ENCODE measurements at places on chromosomes 1 and 21. TPM values are rescaled to one million over a fixed set of nuclear protein-coding genes. Genes with fewer than 3 reads are reported as not detected.

HMCN1 gene
- total RNA-seq = 0.59 TPM

HSD3B2 gene
- 1.4 TPM for total RNA-seq

DNA sequence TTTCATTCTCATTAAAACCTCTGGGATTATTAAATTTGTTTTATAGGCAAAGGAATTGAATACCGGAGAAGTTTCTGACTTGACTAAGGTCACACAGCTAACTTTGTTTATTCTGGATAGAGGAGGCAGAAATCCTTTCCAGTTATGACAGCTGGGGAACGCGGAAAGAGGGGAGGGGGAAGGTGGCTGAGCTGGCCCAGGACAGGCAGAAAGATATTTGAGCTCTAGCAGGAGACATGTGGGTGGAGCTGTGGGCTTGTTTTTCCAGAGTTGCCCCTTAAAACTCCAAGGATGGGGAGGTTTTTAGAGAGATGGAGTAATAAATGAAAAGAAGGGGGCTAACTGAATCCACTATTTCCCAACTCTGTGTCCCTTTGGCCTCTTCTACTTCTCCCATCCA, 27.8 kb downstream of the FOXD2 start:
- DNase-seq = no peak
- peaks cover 36% of the 10 kb centered on the region for H3K27me3 ChIP-seq
- H3K36me3 ChIP-seq = no peaks in the 10 kb centered on the region
- H3K4me3 ChIP-seq = no peak overlapping the region
- H3K4me1 ChIP-seq = no peaks in the 10 kb centered on the region
- no peak overlapping the region for H3K27ac ChIP-seq

GRCh38 chr1:1014799-1015681, 1.7 kb downstream of the ISG15 start:
- peak overlapping the region; percentile 73 for H3K27ac ChIP-seq
- peak overlapping the region; percentile 90 for H3K4me3 ChIP-seq
- DNase-seq = no peak
- H3K36me3 ChIP-seq = no peaks in the 10 kb centered on the region

DNA sequence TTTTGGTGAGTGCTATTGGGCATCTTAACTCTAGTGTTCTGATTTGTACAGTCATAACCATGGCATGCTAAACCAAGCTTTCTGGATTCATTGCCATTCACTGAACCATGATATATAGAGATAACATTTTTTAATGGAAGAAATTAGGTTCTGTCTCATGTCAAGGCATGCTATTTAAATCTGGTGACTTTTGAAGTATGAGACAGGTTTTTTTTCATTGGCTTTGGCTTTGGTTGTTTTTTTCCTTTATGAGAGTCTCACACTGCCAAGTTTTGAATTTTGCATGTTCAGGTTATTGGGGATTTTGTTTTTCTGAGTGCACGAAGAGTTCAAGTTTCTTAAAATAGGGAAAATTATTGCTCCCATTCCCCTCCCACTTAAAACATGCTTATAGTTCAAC, 141.3 kb upstream of the ADAMTS5 start:
- no peak overlapping the region for H3K27ac ChIP-seq
- no peak overlapping the region for H3K4me3 ChIP-seq
- H3K27me3 ChIP-seq = no peaks in the 10 kb centered on the region
- no peaks in the 10 kb centered on the region for H3K36me3 ChIP-seq
- DNase-seq = no peak
- H3K4me1 ChIP-seq = no peaks in the 10 kb centered on the region

DNA sequence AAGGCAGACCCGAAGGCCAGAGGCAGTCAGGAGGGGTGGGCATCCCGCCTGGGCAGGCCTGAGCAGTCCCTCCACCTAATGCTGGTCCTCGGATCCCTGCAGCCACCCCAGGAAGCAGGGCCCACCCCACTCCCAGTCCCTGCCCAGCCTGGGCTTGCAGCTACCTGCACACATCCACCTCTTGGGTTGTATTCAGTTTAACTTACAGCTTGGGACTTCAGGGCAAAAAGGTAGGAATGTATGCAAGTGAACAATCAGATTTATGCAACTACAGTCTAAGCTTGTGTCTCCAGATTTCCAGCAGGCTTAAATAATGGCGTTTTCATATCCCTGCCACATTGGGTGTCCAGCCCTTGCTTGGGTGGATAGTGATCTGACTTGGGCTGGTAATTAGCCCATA, 17.4 kb downstream of the LDLRAP1 start:
- H3K4me1 ChIP-seq = peaks cover 24% of the 10 kb centered on the region
- no peaks in the 10 kb centered on the region for H3K27me3 ChIP-seq
- H3K4me3 ChIP-seq = no peak overlapping the region
- no peak for DNase-seq
- H3K27ac ChIP-seq = no peak overlapping the region

- DNase-seq = no peak
- H3K27ac ChIP-seq = no peak overlapping the region
- H3K27me3 ChIP-seq = peaks cover 20% of the 10 kb centered on the region
- H3K36me3 ChIP-seq = no peaks in the 10 kb centered on the region
Observed at GRCh38 chr1:175591083-175591743, 152.2 kb downstream of the TNR start.

GRCh38 chr1:112674986-112675727, 698 bp downstream of the MOV10 start:
- H3K27me3 ChIP-seq = no peaks in the 10 kb centered on the region
- no peak for DNase-seq
- peak overlapping the region; percentile 88 for H3K27ac ChIP-seq

GRCh38 chr21:34008618-34009017, 64.8 kb upstream of the MRPS6 start:
- no peaks in the 10 kb centered on the region for H3K4me1 ChIP-seq
- H3K4me3 ChIP-seq = no peak overlapping the region
- no peaks in the 10 kb centered on the region for H3K27me3 ChIP-seq
- H3K27ac ChIP-seq = no peak overlapping the region
- H3K36me3 ChIP-seq = no peaks in the 10 kb centered on the region

GRCh38 chr1:204335085-204335484, 24.6 kb downstream of the PLEKHA6 start:
- H3K4me1 ChIP-seq = no peaks in the 10 kb centered on the region
- H3K27ac ChIP-seq = no peak overlapping the region
- no peak for DNase-seq
- no peak overlapping the region for H3K4me3 ChIP-seq

Measured in HCT116 (cell line).